Fibroblast of villous mesenchyme (primary cell): ENCODE measurements at places on chromosomes 5 and 9. TPM values are rescaled to one million over a fixed set of nuclear protein-coding genes. Genes with fewer than 3 reads are reported as not detected.

DNA sequence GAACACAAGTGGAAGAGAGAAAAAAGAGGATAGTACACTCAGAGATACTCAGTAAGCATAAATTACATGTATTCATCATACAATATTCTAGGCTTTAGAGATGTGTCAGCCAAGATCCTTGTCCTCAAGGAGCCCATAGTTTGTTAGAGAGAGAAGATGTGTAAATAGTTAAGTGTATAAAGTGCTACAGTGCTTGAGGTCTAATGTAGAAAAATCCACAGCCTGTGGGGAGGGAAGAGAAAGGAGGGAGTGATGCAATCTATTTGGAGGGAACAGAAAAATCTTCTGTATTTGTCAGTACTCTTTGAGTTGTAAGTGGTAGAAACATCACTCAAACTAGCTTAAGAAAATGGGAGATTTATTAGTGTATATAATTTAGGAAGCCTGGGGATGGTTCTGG, 81.9 kb downstream of the PALM2AKAP2 start:
- DNase-seq, result no peak

GRCh38 chr9:3541206-3541605, 15.4 kb upstream of the RFX3 start:
- no peak for DNase-seq

DNA sequence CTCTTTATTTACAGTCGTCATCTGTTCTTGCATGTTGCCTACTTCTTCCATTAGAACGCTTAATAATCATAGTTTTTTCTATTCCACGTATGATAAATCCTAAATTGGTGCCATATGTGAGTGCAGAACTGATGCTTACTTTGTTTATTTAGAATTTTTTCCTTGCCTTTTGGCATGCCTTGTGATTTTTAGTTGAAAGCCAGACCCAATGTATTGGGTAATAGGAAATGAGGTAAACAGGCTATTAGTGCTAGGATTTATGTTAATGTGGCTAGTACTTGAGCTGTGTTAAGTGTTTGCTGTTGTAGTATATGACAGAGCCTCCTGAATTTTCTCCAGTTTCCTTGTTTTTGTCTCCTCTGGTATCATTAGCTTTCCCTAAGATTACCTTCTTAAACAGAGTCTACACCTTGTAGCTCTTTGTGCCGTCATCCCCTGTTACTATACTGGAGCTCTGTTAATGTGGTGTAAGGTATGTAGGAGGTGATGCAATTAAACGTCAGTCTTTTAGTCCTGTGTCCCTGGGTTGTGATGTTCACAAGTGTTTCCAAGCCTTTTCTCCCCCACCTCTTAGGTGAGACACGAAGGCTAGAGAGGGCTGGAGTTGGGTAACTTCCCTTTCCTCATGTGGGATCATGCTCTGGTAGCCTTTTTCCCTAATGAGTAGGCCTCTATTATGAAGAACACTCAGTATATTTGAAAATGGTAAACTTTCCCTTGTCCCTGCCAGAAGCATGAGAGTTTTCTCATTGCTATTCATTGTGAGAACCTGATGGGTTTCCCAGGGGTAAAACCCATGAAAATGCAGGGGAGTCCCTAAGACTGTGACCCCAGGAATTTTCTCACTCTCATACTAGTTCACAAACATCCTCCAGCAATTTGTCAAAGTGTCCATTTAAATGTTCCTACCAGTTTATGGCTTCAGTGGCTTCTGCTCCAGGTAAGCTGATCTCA, 21.2 kb downstream of the SPATA31D3 start:
- DNase-seq, result peak; percentile 64

DNA sequence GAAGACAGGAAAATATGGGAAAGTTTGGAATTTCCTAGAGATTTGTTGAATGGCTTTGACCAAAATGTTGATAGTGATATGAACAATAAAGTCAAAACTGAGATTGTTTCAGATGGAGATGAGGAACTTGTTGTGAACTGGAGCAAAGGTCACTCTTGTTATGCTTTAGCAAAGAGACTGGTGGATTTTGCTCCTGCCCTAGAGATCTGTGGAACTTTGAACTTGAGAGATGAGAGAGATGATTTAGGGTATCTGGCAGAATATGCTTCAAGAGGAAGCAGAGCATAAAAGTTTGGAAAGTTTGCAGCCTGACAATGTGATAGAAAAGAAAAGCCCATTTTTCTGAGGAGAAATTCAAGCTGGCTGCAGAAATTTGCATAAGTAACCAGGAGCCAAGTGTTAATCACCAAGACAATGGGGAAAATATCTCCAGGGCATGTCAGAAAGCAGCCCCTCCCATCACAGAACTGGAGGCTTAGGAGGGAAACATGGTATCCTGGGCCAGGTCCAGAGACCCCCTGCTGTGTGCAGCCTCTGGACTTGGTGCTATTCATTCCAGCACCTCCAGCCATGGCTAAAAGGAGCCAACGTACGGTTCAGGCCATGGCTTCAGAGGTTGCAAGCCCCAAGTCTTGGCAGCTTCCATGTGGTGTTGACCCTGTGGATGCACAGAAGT, 114.3 kb upstream of the STARD4 start:
- no peak for DNase-seq

DNA sequence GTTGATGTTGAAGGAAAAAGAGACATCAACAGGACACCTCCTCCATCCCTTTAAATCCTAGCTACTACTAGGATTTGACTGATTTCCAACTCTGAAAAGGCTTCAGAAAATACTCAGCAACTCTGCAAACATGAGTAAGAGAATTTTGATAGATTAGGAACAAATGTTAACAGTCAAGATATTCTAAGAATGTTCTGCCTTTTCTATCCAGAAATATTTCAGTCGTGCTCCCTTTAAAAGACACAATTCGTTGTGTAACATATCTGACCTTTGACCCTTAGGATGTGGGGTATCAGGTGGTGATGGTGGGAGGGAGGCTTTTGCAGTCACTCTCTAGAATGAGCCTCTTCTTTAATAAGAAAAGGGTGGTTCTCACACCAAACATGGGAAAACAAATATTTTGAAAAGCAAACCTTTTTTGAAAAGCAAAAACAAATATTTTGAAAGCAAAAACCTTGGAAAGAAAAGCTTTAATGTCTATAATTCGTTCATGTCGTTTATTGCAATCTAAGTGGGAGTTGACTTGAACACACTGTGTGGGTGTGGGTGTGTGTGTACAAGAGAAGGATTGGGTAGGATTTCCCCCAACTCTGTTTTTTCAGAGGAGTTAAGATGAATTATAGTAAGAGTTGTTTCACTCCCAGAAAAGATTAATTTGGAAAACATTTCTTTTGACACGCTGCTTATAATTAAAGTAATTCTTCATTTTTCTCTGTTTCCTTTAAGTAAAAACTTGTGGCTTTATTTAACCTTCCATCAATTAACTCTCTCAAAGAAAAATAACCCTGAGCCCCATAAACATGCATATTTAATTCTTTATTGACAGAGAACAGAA, 152.8 kb downstream of the TMEM167A start:
- no peak for DNase-seq

PGM5 gene
- 2.6 and 5.8 TPM in 2 replicates for total RNA-seq

OSMR gene
- 89.2 and 114 TPM in 2 replicates for total RNA-seq

DNA sequence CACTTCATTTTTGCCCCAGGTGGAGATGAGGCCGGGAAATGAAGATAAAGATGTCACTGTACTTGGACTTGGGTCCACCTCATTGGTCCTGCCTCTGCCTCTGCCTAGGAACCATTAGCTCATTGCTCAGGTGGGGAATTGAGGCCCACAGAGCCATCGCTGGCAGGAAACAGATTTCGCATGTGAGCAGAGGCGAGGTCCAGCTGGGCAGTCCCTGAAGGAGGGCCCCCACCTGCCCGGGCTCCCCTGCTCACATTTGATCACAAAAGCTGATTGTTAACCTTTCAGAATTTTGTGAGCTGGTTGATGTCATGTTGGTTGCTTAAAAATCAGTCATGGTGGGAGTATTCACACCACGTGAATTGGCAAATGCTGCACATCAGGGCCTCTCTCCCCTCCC, 273.8 kb upstream of the MVB12B start:
- no peak for DNase-seq

DNA sequence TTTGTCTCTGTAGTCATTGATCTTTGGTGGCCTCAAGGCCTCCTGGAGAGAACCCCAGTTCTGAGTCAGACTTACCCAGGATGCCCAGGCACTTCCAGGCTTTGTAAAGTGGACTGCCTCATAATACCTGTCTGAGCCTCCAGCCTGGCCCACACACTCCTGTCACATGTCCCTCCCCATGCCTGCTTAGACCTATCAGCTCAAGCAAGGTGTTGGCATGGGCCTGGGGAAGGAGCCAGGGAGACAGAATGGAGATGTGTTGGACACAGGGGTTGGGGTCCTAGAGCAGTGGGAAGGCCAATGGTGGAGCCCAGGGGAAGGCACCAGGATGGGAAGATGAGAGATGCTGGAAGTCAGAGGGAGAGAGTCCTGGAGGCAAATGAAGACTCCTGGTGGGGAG, 136.2 kb downstream of the CFAP90 start:
- DNase-seq, result no peak

- DNase-seq, result no peak
These were observed 34.4 kb upstream of the ELL2 start for GRCh38 chr5:95995962-95996489.

- no peak for DNase-seq
These were observed 15.1 kb downstream of the PHF2 start for GRCh38 chr9:93591301-93592007.

- no peak for DNase-seq
These were observed 22.2 kb downstream of the CACNA1B start for GRCh38 chr9:137899551-137900360.

GRCh38 chr9:78856144-78856543, 559.2 kb downstream of the PSAT1 start:
- no peak for DNase-seq

PPP3R2 gene
- not detected in 2 replicates for total RNA-seq

- DNase-seq, result peak; percentile 11
These were observed 636.1 kb upstream of the KLF4 start for GRCh38 chr9:108125625-108126024.

DNA sequence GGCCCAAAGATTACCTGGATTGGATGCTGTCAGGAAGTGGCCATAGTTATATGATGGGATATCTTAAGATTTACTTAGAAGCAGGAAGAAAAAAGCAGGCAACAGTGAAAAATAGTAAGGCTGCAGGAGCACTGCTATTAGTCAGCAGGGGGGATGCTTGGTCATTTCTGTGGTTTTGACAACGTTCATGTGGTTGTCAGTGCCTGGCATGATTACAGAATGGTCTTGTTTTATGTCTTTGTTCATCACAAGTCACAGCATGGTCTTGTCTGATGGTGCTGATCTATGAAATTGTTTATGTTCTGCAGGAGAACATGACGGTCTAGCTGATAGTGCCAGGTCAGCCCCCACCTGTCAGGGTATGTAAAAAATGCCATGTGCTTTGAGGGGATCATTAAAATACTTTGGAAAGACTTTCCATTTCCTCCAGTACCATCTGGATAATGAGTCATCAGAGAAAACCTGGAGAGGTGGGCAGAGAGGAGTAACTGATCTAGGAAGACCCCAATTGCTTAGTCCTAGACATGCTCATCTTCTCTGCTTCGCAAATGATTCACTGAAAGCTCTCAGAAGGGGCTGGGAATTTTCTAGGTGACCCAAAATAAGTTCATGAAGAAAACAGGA, 48.5 kb downstream of the PLGRKT start:
- DNase-seq, result peak; percentile 82

MCC gene
- total RNA-seq, result 25.4 and 37.6 TPM in 2 replicates

NR2F1 gene
- 29.8 and 68.3 TPM in 2 replicates for total RNA-seq
